ENCODE measurements at places on chromosomes 1 and 21.

- DNase-seq = no peak
These were observed 37.0 kb downstream of the CAPN8 start for GRCh38 chr1:223628233-223629125.

GRCh38 chr1:85411567-85412305 lies 53.2 kb downstream of the DDAH1 start:
- DNase-seq = no peak

- DNase-seq = no peak
These were observed 6.7 kb upstream of the SLC45A1 start for GRCh38 chr1:8311068-8311718.

DNA sequence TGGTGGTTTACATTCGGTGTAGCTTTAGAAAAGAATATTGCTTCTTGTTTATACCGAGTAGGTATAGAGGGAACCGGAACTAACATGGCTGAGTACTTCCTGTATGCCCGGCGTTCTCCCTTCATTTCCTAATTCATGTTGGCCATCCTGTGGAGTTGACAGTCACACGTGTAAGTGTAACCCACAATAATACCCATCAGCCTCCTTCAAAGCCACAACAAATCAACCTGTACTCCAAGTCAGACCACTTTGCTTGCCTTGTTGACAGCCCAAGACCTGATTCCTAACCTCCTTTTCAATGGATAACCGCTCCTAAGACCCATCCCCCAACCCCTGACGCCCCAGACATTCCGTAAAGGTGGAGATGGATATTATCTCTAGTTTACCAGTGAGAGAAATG lies 42.1 kb downstream of the UBE2U start:
- DNase-seq = no peak

DNA sequence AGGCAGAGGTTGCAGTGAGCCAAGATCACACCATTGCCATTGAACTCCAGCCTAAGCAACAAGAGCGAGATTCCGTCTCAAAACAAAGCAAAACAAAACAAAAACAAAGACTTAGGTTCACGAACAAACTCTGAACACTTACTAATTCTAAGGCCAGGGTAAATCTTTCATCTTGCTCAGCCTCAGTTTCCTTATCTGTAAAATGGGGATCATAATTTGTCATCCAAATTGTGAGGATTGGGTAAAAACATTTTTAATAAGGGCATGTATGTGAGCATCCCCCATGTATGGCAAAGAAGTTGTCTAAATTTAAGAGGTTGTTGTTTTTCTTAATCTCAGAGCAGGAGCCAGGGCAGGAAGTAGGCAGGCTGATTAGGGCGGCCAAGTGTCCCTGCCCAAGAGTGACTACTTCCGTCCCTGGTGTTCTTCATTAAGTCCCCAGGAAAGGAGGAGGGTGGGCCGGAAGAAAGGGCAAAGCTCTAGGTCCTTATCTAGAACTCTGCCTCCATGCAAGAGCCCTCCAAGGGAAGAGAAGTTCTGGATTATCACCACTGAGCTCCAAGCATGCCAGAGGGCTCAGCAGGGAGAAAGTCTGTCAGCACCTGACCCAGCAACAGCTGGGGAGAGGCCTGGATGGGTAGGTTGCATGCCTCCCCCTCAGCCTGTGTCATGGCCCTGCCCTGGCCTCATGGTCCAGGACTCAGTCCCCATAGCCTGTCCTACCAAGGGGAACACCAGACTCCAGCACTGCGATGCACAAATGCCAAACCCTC lies 49.9 kb upstream of the CLIC4 start:
- no peak for DNase-seq

DNA sequence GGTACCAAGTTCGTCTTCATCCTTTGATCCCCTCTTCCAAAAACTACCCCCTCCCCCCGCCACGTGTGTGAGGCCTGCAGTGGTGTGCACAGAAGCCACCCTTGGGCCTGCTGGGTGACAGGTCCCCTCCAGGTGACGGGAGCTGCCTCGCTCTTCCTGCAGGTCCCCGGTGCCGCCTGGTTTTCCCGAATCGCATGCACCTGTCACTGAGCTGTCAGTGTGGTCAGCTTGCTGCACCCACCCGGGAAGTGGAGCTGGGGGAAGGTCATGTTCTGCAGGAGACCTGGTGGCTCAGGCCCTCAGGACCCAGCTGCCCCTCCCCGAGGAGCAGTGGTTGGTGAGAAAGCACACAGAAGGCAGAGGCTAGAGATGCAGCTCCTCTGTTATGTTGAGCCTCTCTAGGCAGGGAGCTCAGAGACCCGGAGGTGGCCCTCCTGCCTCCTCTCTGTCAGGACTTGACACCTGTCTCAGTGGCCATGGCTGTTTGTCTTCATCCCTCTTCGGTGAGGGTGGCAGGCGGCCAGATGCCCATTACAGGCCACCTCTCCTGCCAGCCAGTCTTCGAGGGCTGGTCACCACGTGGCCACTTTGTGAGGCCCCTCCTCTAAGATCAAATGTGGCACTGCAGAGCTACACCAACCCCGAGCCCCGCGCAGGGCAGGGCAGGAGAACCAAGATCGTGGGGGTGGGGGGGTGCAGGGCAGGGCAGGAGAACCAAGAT lies 60.9 kb downstream of the SKI start:
- DNase-seq = no peak

GRCh38 chr1:89887270-89887669 lies 66.4 kb downstream of the LRRC8D start:
- no peak for DNase-seq

DNA sequence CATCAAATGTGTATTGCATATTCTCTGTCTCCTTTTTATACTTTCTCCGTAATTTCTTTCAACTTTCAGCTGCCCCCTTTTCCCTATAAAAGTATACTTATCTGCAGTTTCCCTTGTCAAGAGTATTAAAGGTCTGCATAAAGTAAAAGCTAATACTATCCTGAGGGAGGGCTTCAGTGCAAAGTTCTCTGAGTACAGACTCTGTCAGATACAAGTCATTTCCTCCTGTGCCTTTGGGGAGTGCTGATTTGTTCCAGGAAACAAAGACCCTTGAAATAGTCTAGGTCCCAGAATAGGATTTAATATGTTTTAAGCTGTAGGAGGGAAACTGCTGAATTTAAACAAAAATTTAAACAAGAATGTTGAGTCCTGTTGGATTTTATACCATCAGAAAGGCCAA lies 11.7 kb downstream of the GPR161 start:
- no peak for DNase-seq

DNA sequence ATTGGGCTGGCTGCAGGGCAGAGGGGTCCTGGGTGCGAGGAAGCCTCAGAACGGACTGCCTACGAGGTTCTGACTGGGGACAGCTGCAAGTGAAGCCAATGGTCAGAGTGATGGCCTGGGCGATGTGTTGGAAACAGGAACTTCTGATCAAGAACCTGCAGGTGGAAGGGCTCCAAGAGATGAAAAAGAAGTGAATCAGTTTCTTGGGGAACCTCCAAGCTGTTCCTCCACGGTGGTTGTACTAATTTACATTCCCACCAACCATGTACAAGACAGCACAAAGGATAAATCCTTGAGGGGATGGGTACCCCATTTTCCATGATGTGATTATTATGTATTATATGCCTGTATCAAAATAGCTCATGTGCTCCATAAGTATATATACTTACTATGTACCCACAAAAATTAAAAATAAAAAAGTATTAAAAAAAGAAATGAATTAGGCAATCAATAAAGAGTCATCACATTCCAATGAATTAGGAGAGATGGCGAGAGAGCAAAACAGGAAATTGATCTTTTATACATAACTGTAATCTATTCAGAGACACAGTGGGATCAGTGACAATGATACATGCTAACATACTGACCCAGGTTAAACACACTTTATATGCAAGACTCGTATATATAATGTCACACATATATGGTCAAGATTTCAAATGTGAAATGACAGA lies 58.1 kb downstream of the PTPN14 start:
- no peak for DNase-seq

DNA sequence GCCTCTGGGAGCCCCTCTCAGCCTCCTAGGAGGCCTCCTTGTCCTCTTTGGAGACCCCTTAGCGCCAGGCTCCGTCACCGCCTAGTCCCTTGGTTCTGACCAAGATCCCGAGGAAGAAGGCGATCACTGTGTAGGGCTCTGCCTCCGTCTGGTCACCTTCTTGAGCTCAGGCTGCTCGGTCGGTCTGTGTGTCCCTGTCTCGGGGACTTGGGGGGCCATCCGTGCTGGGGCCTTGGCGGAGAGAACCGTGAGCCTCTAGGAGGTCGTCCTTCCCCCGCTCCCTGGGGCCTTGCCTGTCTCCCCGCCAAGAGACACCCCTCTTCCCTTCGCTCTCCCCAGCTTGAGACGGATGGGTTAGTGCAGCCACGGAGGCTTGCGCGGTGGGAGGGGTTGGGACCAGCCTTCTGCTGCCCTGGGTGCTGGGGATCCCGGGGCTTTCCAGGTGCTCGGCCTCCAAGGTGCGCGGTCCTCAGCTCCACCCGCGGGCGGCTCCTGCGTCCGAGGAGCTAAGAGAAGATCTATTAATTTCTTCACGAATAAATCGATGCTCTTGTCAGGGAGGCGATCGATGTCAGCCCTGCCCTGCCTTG lies 701 bp upstream of the INSRR start:
- peak; percentile 23 for DNase-seq

DNA sequence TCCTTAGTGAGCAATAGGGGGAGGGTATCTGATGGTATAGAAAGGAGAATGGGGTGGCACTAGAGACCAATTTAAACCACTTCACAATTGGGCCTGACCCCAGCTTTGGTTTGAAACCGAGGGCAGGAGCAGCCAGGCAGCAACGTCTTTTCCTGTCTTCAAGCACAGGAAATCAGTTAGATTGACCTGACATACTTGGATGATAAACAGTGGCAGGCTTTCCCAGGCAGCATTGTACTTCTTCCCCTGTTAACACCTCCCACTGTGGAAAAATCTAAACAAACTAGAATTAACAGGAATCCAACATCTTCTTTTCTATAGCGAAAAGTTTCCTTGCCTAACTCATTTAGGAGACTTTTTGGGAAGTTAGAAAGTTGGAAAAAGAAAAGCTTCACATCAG lies 40.6 kb downstream of the SELL start:
- DNase-seq = no peak
